ENCODE measurements at places on chromosomes 2 and 18.
A peak's percentile ranks its signal among the peaks of the same experiment; 100 is the strongest.

GRCh38 chr18:42011053-42011452 lies 56.0 kb downstream of the PIK3C3 start:
- no peak for DNase-seq

DNA sequence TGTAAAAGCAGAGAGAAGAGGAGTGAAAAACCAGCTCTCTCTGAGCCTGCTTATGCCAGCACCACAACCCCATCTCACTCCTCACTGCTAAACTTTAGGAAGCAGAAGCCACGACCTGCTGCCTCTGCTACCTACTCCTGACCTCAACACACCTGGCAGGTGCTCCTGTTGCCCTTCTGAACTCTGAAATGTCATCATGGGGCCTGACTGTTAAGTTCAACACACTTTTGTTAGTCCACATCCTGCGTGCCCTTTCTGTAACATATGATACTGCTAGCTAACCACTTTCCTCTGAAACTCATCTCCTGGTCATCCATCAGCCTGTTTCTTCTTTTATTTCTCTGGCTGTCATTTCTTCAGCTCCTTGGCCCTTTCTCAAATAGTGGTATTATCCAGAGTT lies 118.1 kb downstream of the EPB41L3 start:
- DNase-seq = no peak

GRCh38 chr2:25397777-25398176 lies 56.1 kb upstream of the DNMT3A start:
- DNase-seq = no peak

GRCh38 chr2:211822686-211823335 lies 715.8 kb downstream of the ERBB4 start:
- no peak for DNase-seq

GRCh38 chr18:49672853-49673252 lies 111.0 kb downstream of the LIPG start:
- no peak for DNase-seq

- DNase-seq = no peak
Measured at GRCh38 chr2:213232649-213233437, 51.4 kb upstream of the SPAG16 start.

DNA sequence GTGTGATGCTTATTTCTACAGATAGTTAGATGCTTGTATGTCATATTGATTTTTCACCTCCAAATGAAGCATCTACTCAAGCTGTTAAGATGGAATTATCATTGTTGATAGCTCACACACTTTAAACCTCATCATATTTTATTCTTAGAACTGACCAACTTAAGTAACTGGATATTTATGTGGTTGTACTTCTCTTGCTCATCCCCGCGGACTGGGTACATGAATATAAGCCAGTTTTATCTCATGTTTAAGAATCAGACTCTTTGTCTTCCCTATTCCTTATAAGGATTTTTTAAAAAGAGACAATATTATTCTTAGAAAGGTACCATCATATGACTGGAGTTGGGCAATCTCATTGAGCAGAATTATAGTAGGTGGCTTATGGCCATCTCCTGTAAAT lies 358.7 kb downstream of the DSC3 start:
- no peak for DNase-seq

DNA sequence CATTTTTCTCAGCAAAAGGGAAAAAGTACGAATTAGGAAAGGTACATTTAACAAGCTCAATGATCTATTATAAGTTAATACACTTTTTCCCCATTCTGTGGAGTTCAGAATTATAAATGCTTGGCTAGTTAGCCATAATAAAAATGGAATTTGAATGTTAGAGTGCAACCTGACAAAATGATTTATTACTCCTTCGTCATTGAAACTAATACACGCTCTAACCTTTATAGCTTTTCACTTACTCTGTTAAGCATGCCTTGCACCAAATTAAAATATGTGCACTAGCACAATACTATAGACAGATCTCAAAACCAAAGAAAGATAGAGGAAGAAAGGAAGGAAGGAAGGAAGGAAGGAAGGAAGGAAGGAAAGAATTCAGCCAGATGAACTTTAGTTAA lies 46.1 kb upstream of the FRZB start:
- no peak for DNase-seq

DNA sequence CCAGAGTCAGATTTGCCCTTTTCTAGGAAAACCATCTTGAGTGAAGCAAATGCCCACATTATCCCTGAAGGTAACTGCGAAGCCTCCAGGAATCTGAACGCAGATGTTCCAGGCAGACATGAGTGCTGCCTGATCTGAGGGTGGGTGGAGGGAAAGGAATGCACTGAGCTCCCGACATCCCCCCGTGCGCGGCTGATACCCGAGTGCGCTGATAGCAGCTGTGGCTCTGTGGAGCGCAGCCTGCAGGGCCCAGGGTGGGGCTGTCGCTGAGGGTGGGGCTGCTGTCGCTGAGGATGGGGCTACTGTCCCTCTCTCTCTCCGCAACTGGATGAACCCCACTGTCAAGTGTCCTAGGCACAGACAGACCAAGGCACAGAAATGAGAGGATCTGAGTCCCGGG lies 82.4 kb downstream of the GFPT1 start:
- DNase-seq = no peak

GRCh38 chr2:60268661-60269060 lies 284.8 kb downstream of the BCL11A start:
- DNase-seq = no peak

GRCh38 chr2:186064507-186064906 lies 325.9 kb downstream of the FSIP2 start:
- DNase-seq = no peak

- peak; percentile 83 for DNase-seq
Measured at GRCh38 chr18:21439431-21439846, 161.1 kb downstream of the ESCO1 start.

- peak; percentile 6 for DNase-seq
Measured at GRCh38 chr2:241804326-241805229, 4.4 kb upstream of the NEU4 start.

DNA sequence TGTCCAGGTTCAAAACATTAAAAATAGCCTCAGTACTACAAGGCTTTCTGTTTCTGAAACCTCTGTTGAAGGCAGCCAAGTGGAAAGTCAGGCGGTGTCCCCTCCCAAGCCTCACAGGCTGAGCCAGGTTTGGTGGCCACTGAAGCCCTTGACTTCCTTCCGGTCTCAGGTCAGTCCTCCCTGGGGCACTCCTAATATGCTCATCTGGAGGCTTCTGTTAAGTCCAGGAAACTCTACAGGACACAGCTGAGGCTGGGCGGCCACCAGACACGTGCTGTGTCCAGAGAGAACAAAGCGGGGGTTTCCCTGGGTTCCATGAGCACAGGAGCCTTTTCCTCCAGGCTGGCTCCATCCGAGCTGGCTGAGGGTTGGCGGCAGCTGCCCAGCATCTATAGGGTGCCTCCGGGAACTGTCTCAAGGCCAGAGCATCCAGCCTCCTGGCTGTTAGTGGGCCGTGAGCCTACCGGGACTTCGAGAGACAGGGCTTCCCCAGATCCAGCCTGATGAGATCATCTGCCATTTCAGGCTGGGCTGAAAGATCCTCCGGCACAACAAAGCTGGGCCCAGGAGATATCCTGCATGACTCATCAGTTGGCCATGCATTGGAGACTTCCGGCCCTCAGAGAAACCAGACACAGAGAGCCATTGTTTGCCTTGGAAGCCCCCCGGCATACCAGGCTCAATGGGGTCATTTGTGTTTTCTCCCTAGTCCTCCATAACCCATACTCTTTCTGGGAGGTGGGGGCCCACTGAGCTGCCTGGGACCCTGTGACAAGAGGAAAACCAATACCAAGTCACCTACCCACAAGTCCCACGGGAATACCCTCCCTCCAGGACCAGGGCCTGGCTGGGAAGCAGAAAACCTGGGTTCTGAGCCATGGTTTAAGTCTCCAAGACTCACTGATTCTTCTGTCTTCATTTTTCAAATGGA lies 71.7 kb downstream of the HS1BP3 start:
- DNase-seq = peak; percentile 93

DNA sequence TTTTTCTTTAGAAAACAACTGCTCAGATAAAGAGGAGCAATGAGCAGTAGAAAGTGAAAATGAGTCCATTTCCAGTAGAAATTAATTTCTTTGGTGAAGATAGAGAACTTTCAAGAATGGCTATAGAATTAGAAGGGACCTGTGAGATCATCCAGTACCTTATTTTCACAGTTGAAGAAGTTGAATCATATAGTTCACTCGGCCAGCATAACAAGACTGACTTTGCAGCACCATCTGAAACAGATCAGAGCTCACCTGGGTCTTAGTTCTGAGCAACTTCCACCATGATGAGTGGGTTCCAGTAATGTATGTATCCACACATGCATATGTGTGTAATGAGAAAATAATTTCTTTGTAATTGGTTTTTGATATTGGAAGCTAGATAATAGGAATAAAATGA lies 58.6 kb downstream of the CERS6 start:
- DNase-seq = no peak

- DNase-seq = no peak
Measured at GRCh38 chr2:65649811-65650589, 217.6 kb upstream of the SPRED2 start.

- no peak for DNase-seq
Measured at GRCh38 chr2:44967056-44967455, 25.6 kb downstream of the SIX3 start.

Data from fibroblast of skin of left quadriceps (primary cell).